ENCODE measurements at places on chromosomes 3 and 15. TPM values are rescaled to one million over a fixed set of nuclear protein-coding genes. Genes with fewer than 3 reads are reported as not detected.

The NANOGP8 gene
- total RNA-seq: not detected

The GOLGA6B gene
- total RNA-seq: 0.22 TPM

- no peak for DNase-seq
Observed at GRCh38 chr3:138336454-138336999, 6.9 kb upstream of the NME9 start.

The IL17RB gene
- 0.22 TPM for total RNA-seq

Data from CD4-positive, alpha-beta T cell (primary cell).